ENCODE measurements at places on chromosomes 12 and 14. TPM values are rescaled to one million over a fixed set of nuclear protein-coding genes. Genes with fewer than 3 reads are reported as not detected.
A peak's percentile ranks its signal among the peaks of the same experiment; 100 is the strongest.

DNA sequence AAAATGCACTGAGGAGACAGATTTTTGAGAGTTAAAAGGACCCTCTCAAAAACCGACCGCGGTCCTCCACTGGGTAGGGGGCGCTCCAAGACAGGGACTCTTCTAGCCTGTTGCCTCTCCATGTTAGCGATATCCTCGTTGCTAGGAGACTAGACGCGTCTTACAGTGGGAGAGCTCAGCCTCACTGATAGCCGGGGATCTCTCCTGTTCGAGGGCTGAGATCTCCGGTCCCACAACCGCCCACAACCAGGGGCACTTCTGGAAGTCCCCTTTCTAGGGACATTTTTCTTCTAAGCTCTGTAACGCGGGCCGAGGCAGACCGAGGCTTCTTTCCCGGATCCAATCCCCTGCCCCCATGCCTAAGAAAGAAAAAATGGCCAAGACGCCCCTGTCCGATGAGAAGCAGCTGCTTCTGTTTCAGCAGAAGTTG, 21.3 kb downstream of the FKBP11 start:
- H3K4me3 ChIP-seq = peak overlapping the region; percentile 48
- H3K4me1 ChIP-seq = no peaks in the 10 kb centered on the region
- no peaks in the 10 kb centered on the region for H3K36me3 ChIP-seq
- no peaks in the 10 kb centered on the region for H3K27me3 ChIP-seq
- no peak overlapping the region for H3K27ac ChIP-seq

- no peak overlapping the region for H3K27ac ChIP-seq
- no peak overlapping the region for H3K4me3 ChIP-seq
- DNase-seq = no peak
- no peaks in the 10 kb centered on the region for H3K27me3 ChIP-seq
These were observed 136.9 kb downstream of the SLC38A1 start for GRCh38 chr12:46131732-46132469.

- H3K36me3 ChIP-seq = no peaks in the 10 kb centered on the region
- peaks cover 97% of the 10 kb centered on the region for H3K27me3 ChIP-seq
- no peak for DNase-seq
- no peaks in the 10 kb centered on the region for H3K4me1 ChIP-seq
- no peak overlapping the region for H3K27ac ChIP-seq
These were observed 1.4 kb upstream of the HOXC10 start for GRCh38 chr12:53983568-53983949.

GRCh38 chr14:90354551-90355298, 23.0 kb upstream of the NRDE2 start:
- no peaks in the 10 kb centered on the region for H3K4me1 ChIP-seq
- no peak for DNase-seq
- no peaks in the 10 kb centered on the region for H3K36me3 ChIP-seq
- H3K4me3 ChIP-seq = no peak overlapping the region
- H3K27me3 ChIP-seq = no peaks in the 10 kb centered on the region

GRCh38 chr12:94100211-94100627, 48.2 kb upstream of the PLXNC1 start:
- H3K4me3 ChIP-seq = no peak overlapping the region
- peaks cover 10% of the 10 kb centered on the region for H3K27me3 ChIP-seq
- H3K27ac ChIP-seq = no peak overlapping the region

DNA sequence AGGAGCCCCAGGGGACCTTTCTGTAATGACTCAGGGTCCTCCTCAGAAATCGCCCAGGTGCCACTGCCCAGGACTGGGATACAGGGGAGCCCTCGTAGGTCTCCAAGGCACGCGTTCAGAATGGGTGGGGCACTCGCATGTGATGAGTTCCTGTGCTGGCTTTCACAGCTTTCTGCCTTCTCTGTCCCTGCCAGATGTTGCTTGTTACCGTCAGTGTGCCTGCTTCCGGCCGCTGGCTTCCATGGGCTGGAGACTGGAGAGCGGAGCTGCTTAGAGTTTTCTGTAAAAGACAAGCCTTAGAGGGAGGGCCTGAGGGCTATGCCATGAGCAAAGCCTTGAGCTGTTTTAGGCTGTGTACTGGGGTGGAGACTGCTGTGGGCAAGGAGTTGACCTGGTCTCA, 75.0 kb upstream of the SLC24A4 start:
- peaks cover 3% of the 10 kb centered on the region for H3K4me1 ChIP-seq
- H3K27ac ChIP-seq = no peak overlapping the region
- no peak for DNase-seq
- H3K36me3 ChIP-seq = no peaks in the 10 kb centered on the region
- 0 out of 2 replicates have a peak, but pooled peaks cover 4% of the 10 kb centered on the region for H3K27me3 ChIP-seq

- H3K4me3 ChIP-seq = no peak overlapping the region
- no peak for DNase-seq
- peaks cover 4% of the 10 kb centered on the region for H3K4me1 ChIP-seq
- no peaks in the 10 kb centered on the region for H3K36me3 ChIP-seq
- no peaks in the 10 kb centered on the region for H3K27me3 ChIP-seq
These were observed 15.7 kb upstream of the SLC6A12 start for GRCh38 chr12:229441-230191.

DNA sequence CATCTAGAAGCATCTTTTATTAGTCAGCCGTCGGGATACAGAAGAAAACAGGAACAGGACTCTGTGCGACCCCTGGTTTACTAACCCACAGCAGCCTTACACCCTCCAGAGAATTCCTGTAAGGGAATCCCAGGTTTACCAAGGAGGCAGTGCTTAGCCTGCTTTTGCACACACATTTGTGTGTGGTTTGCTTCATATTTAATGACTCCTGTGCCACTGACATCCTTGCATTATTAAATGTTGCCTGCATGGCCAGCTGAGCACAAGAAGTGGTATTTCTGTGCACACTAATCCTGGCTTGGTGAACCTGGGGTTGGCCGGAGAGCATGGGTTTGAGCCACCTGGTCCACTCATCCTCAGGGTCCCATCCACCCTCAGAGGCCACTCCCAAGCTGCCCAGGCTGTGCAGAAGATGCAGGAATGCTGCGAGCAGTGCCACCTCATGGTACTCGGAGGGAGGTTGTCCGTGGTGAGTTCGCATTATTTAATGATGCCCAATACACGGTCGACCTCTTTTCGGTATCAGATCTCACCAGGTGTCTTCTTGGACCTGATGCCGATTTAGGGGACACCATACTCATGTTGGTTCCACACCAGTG, 152.4 kb upstream of the RTL1 start:
- H3K4me1 ChIP-seq = no peaks in the 10 kb centered on the region
- H3K4me3 ChIP-seq = no peak overlapping the region
- H3K36me3 ChIP-seq = no peaks in the 10 kb centered on the region
- no peak for DNase-seq

DNA sequence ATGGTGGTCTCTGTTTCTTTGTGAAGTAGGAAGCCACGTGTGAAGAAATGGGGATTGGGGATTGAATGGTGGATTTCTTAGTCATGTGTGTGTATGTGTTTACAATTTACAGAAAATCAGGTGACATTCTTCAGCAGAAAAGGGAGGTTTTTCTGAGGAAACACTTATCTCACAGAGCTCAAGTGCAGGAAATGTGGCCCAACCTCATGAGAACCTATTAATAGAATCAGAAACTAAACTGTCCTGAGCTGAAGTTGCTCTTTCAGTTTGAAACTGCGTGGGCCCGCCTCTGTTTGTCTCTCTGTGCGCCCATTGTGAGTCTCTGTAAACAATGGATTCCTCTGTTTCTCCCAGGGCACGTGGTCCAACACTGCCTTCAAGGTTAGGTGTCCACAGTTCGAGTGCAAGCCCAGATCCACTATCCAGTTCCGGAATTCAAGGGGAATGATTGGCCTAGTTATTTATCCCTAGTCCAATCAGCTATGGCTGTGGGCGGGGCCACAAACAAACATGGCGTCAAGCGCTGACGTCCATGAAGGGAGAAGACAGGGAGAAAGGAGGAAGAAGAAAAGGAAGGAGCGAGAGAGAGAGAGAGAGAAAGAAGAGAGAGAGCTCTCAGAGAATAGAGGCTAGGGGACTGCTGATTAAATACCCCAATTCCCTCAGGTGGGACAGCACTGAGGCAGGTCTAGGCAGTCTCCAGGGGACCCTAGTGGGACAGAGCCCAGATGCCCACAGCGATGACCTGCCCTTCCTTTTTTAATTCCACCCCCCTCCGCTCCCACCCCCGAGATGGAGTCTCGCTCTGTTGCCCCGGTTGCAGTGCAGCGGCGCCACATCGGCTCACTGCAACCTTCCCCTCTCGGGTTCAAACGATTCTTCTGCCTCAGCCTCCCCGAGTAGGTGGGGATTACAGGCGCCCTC, 31.4 kb upstream of the C12orf76 start:
- H3K36me3 ChIP-seq = no peaks in the 10 kb centered on the region
- H3K27me3 ChIP-seq = no peaks in the 10 kb centered on the region
- H3K4me3 ChIP-seq = no peak overlapping the region

The ZFHX2 gene
- total RNA-seq = 27.0 TPM

The PTGER2 gene
- total RNA-seq = 1.2 TPM

The NKX2-1 gene
- not detected for total RNA-seq

The ART4 gene
- total RNA-seq = not detected

The PRIMA1 gene
- 4.5 TPM for total RNA-seq
